ENCODE measurements at places on chromosomes 2 and 18.

DNA sequence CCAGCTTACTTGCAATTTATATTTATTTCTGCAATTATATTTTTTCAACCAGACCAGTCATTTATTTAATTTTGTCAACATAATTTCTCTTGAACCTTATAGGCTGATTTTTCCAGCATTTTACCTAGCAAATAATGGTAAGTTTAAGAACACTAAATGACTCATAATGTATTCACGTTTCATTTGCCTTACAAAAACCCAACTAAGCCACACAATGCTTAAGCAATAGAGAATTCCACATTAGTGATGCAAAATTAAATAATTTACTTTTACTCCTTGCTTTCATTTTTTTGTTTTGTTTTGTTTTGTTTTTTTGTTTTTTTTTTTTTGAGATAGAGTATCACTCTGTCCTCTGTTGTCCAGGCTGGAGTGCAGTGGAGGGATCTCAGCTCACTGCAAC lies 110.4 kb upstream of the VRK2 start:
- DNase-seq = no peak

DNA sequence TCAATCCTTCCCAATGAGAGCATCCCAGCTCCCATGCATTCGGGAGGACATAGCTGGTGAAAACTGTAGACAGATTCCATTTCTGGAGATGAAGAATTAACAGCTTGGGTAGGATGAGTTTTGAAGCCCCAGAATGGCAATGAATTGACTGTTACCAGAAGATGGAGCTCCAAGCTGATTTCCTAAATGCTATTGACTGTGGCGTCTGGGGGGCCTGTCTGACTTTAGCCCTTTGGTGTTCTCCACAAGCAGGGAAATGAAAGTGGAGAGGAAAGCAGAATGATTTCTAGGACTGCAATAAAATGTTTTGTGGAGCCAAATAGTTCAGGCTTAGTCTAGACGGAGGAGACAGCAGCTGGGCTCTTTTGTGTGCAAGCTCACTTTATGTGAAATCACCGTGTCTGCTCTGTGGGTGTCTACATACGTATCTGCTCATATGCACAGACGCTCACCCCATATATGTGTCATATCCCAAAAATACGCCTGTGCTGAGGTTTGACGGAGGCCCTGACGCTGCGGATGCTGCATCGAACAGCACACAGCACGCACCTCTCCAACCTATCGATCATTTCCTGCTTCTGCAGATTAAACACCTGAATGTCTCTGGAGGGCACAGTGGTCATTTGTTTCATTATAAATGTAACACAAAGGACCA lies 166.4 kb upstream of the PXDN start:
- DNase-seq = no peak

GRCh38 chr2:119111115-119111975 lies 47.2 kb downstream of the C1QL2 start:
- no peak for DNase-seq

- DNase-seq = no peak
These were observed 531.9 kb downstream of the XIRP2 start for GRCh38 chr2:167420211-167420610.

DNA sequence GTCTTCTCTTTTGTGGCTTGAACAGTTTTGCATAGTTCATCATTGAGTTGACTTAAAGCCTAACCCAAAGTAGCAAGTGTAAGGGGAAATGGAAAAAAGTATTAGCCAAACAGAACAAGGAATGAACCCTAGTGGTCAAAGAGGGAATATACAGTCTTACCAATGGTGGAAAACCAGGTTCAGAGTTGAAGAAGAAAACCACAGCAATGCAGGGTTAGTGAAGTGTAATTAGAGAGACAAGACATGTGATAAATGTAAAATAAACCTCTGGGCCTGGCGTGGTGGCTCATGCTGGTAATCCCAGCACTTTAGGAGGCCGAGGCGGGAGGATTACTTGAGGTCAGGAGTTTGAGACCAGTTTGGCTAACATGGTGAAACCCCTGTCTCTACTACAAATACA lies 2.4 kb downstream of the TTN start:
- no peak for DNase-seq

GRCh38 chr2:226609366-226609765 lies 190.3 kb downstream of the IRS1 start:
- no peak for DNase-seq

GRCh38 chr2:143169105-143169504 lies 39.9 kb downstream of the ARHGAP15 start:
- DNase-seq = no peak

DNA sequence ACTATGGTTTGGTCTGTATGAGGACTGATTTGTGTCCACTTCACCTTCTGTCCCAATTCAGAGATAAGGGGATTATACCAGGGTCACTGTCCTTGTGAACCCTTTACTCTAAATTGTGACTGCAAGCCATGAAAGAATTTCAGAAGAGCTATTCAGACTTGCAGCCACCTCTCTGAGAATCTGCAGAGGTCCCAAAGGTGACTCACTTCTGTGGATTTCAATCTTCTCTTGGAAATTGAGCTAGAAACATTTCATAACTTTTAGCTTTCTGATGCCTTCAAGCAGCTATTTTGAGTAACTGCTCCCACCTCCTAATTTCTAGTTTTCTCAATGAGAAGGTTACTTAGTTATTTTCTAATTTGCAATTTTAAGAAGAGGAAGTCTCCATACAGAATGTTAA lies 1242.4 kb upstream of the ACVR2A start:
- DNase-seq = no peak
